Chondrocyte (in vitro differentiated cells): ENCODE measurements at places on chromosomes 1 and 21. TPM values are rescaled to one million over a fixed set of nuclear protein-coding genes. Genes with fewer than 3 reads are reported as not detected.

GRCh38 chr1:91572044-91572443, 71.4 kb downstream of the CDC7 start:
- no peak overlapping the region for H3K4me3 ChIP-seq
- H3K36me3 ChIP-seq, result no peaks in the 10 kb centered on the region
- no peak for DNase-seq

Gene COL16A1
- total RNA-seq, result 230 to 272 TPM (median 262 TPM) in 3 replicates

DNA sequence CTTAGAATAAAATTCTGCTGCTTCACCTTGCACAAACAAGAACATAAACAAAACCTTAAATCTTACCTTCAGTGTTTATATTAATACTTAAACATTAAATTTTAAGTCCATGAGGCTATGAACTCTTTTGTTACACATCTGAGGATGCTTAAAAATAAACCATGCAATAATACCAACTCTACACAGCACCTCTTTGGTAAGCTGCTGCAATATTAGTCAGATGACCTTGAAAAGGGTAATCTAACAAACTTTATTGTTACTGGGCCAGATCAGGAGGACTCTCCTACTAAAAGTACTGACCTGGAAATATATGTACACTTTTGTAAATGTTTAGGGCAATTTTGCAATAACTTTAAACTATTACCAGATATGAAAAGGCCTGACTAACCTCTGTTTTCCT, 763 bp downstream of the SIKE1 start:
- peaks cover 5% of the 10 kb centered on the region for H3K36me3 ChIP-seq
- no peak for DNase-seq
- peaks cover 8% of the 10 kb centered on the region for H3K27me3 ChIP-seq
- H3K4me3 ChIP-seq, result peak overlapping the region; percentile 99

Gene KIF2C
- total RNA-seq, result 5.4 to 6.7 TPM (median 6.2 TPM) in 3 replicates

Gene SPRR1B
- total RNA-seq, result not detected in 3 replicates

DNA sequence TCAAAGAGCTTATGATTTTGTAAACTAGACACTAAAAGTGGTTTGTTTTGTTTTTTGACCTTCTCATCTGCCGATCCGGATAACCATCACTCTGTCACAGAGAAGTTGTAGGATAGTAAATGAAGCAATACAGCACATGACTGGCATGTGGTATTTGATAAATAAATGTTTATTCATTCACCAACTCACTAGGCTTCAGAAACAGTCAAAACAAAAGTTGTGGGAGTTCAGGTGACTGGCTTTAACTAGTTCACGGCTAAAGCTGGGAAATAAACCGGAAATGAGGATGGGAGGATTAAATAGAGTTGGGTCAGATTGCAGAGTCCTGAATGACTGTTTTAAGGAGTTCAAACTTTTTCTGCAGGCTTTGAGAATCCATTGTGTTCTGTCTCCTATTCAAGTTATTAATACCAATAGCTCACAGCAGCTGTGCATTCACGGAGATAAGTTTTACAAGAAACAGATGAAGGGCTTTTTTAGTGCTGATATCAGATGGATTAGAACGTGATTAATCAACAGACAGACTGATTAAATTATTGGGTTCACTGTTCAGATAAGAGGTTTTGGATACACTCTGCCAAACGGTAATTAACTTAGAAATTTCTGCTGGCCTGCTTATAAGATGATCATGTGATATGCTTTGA, 463.3 kb downstream of the DPYD start:
- no peaks in the 10 kb centered on the region for H3K36me3 ChIP-seq
- DNase-seq, result no peak
- no peak overlapping the region for H3K27ac ChIP-seq
- H3K27me3 ChIP-seq, result no peaks in the 10 kb centered on the region

GRCh38 chr1:108828074-108828961, 28.6 kb downstream of the AKNAD1 start:
- H3K27me3 ChIP-seq, result no peaks in the 10 kb centered on the region
- peak overlapping the region; percentile 52 for H3K4me3 ChIP-seq
- peaks cover 59% of the 10 kb centered on the region for H3K4me1 ChIP-seq
- peak; percentile 95 for DNase-seq
- no peaks in the 10 kb centered on the region for H3K36me3 ChIP-seq
- peak overlapping the region; percentile 99 for H3K27ac ChIP-seq

DNA sequence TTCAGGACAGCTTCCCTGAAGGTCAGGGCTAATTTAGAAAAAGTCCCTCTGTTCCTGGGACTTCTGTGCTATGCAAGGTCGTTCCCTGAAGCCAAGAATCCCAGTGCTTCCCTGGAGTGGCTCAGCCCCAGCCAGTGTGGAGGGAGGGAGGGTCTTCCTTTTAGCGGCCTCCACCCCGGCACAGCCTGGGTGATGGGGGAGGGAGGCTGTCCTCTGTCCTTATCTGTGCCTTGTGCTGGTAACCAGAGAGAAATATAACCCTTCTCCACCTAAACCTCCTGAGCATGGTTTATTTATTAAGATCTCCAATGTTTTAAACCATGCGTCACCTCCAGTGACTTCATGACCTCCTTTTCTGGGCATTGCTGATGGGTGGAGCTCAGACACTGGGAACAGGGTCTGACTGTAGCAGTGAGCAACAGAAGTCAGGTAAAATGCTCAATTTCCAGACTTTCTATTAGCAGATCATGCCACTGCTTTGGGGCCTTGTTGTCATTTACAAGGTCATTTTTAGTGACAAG, 157.1 kb downstream of the DSCAM start:
- H3K4me3 ChIP-seq, result no peak overlapping the region
- no peak overlapping the region for H3K27ac ChIP-seq
- no peak for DNase-seq
- H3K27me3 ChIP-seq, result no peaks in the 10 kb centered on the region

Gene KPRP
- not detected in 3 replicates for total RNA-seq

GRCh38 chr1:218634212-218634611, 289.1 kb downstream of the TGFB2 start:
- H3K27me3 ChIP-seq, result no peaks in the 10 kb centered on the region
- H3K4me1 ChIP-seq, result no peaks in the 10 kb centered on the region
- no peak overlapping the region for H3K4me3 ChIP-seq
- peaks cover 10% of the 10 kb centered on the region for H3K36me3 ChIP-seq
- no peak for DNase-seq
- H3K27ac ChIP-seq, result no peak overlapping the region

Gene CD48
- total RNA-seq, result not detected in 3 replicates

DNA sequence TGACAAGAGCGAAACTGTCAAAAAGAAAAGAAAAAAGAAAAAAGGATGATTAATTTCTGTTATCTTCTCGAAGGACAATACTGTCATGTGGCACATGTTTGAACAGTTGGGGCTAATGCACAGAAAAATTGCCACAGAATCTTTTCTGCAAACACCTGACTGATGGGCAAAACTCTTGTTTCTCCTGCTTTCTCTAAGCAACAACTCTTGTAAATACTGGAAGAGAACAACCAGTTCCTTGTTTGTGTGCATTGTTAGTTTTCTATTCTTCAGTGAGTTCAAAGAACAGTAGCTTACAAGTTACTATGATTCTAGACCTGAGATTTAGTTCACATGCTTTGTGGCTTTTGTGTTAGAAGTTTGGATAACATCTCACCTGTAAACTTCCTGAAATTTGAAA, 60.7 kb downstream of the CDC14A start:
- H3K4me3 ChIP-seq, result no peak overlapping the region
- no peak overlapping the region for H3K27ac ChIP-seq
- DNase-seq, result no peak
- H3K27me3 ChIP-seq, result no peaks in the 10 kb centered on the region

GRCh38 chr1:14656384-14656937, 58.0 kb downstream of the KAZN start:
- no peaks in the 10 kb centered on the region for H3K4me1 ChIP-seq
- no peak overlapping the region for H3K4me3 ChIP-seq
- no peak overlapping the region for H3K27ac ChIP-seq
- H3K36me3 ChIP-seq, result no peaks in the 10 kb centered on the region

DNA sequence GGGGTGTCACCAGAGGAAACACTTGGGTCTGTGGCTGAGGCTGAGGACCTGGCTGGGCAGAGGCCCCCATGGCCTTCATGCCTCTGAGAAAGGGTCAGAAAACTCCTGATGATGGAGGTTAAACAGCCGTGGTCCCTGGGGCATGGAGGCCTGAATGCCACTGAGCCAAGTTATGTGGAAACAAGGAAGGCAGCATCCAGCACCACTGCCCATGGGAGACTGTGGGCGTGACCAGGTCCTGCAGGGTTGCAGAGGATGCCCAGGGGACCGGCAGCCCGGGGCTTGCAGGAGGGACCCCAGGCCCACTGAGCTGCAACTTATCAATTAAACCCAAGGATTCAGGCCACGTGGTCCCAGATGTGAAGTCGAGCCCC, 18.9 kb upstream of the COL6A2 start:
- peaks cover 24% of the 10 kb centered on the region for H3K4me1 ChIP-seq
- H3K36me3 ChIP-seq, result no peaks in the 10 kb centered on the region
- H3K27me3 ChIP-seq, result no peaks in the 10 kb centered on the region
- no peak for DNase-seq
- H3K27ac ChIP-seq, result no peak overlapping the region
- H3K4me3 ChIP-seq, result no peak overlapping the region
